ENCODE measurements at places on chromosomes 5 and 9.
A peak's percentile ranks its signal among the peaks of the same experiment; 100 is the strongest.

DNA sequence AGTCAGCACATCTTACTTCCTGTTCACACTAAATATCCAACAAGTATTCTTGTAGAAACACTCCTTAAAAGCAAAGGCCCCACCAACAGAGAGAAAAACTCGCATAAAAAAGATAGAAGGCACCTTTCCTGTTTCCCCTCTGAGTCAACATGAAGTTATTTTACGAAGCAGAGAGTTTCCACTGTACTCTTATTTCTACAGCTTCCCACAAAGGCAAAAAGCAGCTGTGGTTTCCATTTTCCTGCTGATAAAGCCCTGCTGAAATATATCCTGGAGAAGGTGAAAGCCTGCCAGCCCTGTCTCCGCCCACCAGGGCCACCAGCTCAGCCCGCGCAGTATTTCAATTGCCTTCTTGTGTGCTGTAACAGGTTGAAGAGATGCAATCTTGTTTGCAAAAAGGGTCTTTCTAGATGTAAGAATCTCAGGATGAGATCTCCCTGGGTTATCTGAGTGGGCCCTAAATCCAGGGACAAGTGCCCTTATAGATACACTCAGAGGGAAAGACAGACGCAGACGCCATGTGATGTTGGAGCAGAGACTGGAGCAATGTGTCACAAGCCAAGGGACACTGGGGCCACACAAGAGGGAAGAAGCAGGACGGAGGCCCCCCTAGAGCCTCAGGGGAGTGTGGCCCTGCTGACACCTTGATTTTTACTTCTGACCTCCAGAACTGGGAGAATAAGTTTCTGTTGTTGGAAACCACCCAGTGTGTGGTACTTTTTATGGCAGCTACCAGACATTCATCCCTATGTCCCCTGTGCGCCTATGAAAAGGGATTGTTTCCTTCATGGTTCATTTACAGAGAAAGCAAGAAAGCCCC is 19.9 kb downstream of the SEMA4D start:
- DNase-seq = no peak

DNA sequence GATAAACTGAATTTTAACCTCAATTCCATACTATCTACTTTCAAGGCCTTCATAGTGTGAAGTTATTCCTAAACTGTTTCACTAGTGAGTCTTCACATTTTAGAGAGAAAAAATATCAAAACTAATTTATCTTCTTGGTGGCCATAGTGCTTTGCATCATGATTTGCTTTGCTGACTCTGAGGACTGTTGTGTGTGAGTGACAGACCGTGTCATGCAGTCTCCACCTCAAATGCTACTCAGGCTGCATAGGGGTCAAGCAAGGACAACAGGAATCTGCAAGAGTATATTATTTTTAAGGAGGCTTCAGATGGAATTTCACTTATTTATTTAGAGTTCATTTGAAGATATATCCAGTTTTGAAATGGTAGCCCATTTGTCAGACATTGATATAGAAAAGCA is 34.5 kb downstream of the MACIR start:
- DNase-seq = no peak

- no peak for DNase-seq
Measured at GRCh38 chr9:131589124-131589711, 43.9 kb downstream of the PRRT1B start.

DNA sequence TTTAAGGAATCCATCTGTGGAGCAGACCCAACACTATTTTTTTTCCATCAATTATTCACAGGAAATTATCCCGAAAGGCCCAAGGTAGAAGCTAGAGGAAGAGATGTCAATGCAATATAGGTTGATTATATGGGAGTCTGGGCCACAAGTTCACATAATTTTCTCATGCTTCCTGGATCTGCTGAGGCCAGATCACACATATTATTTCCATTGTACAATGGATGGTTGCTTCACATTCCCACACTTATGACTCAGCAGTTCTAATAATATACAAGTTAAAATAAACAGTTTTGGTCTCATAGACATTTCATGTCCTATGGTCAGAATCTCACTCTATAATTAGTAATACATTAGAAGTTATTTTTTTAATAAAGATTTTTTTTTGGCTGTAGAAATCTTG is 66.0 kb upstream of the PTPRD start:
- DNase-seq = no peak

- DNase-seq = no peak
Measured at GRCh38 chr9:104107799-104108198, 13.7 kb downstream of the SMC2 start.

DNA sequence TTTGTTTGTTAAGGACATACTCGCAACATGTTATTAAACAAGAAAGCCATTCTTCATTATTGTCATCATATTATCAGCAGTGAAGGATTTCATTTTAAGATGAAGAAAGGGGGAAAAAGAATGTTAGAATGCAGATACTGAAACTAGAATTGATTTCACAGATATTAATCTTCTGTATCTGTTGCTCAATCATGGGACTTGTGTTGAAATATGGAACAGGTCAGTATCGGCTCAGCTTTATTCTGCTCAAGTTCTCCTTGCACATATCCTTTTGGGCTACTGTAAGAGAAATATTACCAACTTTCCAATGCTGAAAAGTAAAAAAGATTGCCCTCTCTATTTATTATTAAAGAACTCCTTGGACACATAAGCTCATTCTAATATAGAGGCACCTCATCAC is 13.8 kb upstream of the ANXA1 start:
- no peak for DNase-seq

DNA sequence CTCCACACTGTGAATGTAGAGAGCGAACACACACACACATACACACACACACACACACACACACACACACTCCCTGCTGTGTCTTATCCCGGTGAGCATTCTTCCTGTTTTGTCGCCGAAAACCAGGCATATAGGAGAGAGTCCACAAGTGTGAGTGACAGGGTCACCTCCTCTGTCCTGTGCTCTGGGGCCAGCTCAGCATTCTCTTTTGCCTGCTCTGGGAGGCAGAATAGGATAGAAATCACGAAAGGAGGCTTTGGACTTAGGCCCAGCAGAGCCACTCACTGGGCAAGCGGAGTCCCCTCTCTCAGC is 3.0 kb downstream of the LAMC3 start:
- peak; percentile 79 for DNase-seq

DNA sequence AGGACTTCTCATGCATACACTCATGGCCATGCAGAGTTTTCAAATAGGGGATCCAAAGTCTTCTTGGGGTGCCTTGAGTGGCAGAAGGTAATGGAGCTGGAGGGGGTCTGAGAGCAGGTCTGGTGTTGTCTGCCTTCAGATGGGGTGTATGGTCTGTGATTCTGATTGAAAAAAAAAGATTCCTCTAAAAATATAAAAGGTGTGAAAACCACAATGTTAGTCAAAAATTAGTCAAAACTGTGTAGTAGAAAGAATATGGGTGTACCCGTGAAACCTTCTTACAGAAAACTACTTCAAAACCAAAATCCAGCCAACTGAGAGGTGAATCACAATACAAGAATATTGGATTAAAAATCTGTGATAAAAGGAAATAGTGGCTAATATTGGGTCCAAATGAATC is 20.1 kb downstream of the DOCK2 start:
- no peak for DNase-seq

DNA sequence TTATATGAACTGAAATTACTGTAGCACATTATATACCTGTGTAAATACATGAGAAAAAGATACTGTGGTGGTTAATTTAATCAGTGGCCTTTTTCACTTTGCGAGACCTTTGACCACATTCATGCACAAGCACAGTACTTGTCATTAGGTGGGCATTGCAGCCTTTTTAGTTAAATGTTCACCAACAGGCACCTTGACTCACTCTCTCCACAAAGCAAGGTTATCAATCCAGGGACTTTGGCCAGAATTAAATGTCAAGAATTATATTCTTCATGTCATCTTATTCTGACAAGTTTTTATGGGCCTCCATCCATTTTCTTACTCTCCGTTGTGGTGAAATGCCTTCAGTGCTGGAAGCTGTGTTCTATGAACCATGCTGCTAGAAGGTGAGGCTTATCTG is 72.2 kb downstream of the AOPEP start:
- no peak for DNase-seq

- DNase-seq = peak; percentile 72
Measured at GRCh38 chr9:35518981-35519679, 29.2 kb downstream of the RUSC2 start.

- no peak for DNase-seq
Measured at GRCh38 chr9:16057541-16057940, 504.7 kb downstream of the CCDC171 start.

DNA sequence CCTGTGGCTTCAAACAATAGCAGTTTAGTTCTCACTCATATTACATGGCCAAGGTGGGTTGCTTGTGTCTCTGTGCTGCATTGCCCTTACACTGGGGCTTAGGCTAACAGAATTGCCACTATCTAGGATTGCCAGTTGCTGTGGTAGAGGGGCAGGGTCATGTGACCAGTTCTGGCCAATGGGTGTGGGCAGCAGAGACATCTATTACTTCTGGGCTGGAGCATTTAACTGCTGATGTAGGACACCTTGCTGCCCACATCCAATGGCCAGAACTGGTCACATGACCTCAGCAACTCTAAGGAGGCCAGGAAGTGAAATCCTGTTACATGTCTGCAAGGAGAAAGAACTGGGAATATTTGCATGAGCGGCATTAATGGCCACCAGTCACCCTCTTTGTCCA is 199.3 kb downstream of the C9orf152 start:
- DNase-seq = no peak

- peak; percentile 36 for DNase-seq
Measured at GRCh38 chr5:91424638-91425436, 41.7 kb upstream of the ARRDC3 start.

- DNase-seq = no peak
Measured at GRCh38 chr5:90965110-90965685, 406.6 kb downstream of the ADGRV1 start.

DNA sequence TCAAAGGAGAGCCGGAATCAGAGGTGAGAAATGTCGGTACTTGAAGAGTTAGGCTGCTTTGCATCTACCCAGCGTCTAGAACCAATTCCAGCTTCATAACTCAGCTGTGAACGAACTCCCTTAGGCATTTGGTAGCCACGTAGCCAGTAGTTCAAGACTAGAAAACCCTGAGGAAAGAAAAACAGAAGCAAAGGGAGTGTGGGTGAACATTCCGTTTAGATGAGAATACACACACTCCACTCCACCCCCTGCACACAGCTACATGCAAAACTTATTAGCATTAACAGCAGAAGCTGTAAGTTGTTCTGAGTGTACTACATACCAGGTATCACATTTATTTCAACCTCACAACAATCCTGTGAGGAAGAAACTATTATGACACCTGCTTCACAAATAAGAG is 78.3 kb downstream of the SMIM23 start:
- DNase-seq = no peak

GRCh38 chr5:156825688-156826087 is 24.4 kb upstream of the PPP1R2B start:
- no peak for DNase-seq

DNA sequence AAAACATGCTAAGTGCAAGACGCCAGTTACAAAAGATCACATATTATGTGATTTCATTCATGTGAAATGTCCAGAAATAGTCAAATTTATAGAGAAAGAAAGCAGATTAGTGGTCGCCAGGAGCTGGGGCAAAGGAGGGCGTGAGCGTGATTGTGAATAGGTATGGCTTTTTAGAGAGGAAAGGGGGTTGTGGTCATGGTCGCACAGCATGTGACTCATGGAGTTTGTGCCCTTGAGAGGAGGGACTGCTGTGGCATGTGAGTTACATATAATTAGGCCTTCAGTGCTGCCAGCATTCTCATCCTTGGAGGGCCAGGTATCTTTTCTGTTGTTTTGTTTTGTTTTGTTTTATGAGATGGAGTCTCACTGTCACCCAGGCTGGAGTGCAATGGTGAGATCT is 21.2 kb upstream of the MARCHF6 start:
- DNase-seq = no peak

GRCh38 chr9:108333530-108333983 is 522.2 kb downstream of the ACTL7B start:
- peak; percentile 88 for DNase-seq

DNA sequence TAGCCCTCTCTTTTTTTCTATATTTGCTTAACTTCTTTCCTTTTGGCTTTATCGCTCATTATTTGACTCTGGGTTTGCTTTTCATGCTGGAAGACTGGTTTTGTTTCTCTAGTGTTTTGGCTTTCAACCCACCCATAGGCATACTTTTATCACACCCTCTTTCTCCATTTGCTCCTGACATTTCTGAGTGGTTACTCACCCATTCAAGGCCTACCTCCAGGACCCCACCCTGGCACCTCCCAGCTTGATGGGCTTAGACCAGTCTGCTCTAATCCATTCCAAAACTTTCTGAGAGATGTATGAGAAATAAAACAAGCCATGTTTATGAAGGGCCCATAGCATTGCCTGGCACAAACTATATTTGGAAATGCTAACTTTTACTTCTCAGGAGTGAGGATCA is 18.1 kb downstream of the C6 start:
- no peak for DNase-seq

- DNase-seq = no peak
Measured at GRCh38 chr9:94507531-94508258, 47.2 kb upstream of the PCAT7 start.

DNA sequence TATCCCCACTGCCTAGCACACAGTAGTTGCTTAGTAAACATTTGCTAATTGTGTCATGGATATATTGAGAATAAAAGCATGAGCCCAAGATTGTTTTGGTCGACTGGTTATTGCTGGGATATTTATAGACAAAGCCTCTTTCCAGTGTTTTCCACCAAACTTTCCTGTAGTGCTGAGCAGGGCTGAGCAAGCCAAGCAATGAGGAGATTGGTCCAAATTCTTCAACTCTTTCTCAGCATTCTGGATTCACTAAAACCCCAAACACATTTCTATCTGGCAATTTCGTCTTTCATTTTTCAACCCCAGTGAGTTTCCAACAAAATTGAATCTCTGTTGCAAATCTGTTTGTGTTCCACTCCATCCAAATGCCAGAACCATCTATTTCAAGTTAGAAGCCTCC is 31.9 kb upstream of the TARS1 start:
- DNase-seq = no peak

GRCh38 chr5:74240783-74241750 is 399.5 kb downstream of the ENC1 start:
- peak; percentile 42 for DNase-seq

GRCh38 chr9:112072721-112073638 is 102.1 kb downstream of the SUSD1 start:
- DNase-seq = peak; percentile 53

DNA sequence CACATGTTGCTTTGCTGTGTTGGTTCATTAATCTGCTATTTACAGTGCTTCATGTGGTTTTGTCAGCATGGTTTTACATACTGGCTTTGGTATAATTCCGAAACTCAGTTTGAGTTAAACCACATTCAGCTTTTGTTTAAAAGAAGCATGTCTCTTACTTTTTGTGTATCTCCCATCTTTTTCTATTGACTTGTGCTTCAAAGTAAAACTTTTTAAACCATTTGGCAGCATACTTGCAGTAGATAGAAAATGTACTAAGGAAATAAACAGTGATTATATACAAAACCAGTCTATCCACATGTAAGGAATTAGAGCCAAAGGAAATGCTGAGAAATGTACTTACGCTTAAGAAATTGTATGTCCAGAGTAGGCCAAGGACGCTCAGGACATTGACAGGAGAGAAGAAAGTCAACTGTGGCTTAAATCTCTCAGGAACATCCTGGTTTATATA is 286.9 kb downstream of the ARHGEF28 start:
- no peak for DNase-seq

All from mesendoderm (in vitro differentiated cells).